ENCODE measurements at places on chromosomes 4 and X.

DNA sequence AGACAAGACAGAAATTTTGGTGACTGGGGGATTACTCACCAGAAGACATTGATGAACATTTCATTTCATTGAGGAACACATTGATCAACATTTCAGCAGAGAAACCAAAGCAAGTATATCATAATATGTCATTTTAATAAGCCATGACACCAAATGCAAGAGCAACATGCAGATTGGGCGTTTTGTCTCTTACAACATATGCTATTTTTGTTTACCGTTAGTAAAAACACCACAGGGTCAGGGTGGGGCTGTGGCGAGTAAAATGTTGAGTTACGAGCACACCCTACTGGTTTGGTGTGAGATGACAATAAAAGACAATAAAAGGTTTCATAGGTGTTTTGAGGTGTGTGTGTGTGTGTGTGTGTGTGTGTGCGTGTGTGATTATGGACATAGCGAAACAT lies 294.5 kb downstream of the PDGFC start:
- DNase-seq = no peak

DNA sequence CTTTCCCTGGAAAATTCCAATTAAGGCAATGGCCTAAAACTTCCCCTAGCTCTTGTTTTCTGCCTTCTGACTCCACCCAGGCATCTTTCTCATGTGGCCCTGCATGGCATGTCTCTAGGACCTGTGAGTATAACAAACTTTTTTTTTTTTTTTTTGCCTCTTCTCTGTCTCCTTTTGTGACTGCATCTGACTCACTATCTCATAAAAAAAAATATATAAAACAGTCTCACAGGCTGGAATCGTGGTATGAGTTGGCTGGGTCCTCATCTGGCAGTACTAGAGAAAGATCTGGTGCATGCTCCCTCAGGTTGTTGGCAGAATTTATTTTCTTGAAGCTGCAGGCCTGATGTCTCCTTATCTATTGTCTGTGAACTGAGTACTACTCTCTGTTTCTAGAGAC lies 313.9 kb downstream of the TECRL start:
- DNase-seq = no peak

GRCh38 chrX:119340606-119341205 lies 58.4 kb upstream of the SLC25A43 start:
- no peak for DNase-seq

DNA sequence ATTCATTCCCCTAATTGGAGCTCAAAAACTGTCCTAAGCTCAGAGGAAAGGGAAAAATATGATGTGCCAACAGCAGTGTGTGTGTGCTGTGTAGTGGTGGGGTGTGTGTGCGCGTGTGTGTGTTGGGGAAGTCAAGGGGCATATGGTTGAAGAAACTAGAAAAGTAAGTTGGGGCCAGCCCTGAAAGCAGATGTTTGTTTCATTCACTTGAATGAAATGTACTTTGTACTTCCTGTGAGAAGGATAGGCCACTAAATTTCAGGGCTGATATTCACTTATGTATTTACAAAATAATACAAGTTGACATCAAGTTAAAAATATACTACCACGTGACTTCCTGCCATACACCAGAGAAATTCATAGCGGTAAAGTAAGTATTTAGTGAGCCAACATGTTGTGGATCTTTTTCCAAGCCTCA lies 151.3 kb upstream of the JADE1 start:
- no peak for DNase-seq

DNA sequence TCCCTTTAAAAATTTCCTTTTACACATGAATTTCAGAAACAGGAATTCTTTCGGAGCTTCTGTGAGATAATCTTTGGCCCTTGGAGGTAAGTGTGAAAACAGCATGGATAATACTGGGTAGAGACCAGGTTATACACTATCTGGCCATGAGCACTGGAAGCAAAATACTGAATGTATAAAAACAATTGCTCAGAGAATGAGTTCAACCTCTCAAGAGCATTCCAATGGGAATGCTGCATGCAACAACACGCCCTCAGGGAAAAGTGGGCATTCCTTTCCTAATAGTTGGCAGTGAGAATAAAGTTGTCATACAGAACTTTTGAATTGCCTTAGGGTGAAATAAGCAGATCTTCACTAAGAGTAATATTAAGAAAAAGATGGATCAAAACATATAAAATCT lies 574.8 kb upstream of the DIPK2B start:
- no peak for DNase-seq

- no peak for DNase-seq
Measured at GRCh38 chrX:57596109-57596508, 4.3 kb downstream of the ZXDB start.

- no peak for DNase-seq
Measured at GRCh38 chrX:25049357-25049756, 33.6 kb upstream of the ARX start.

DNA sequence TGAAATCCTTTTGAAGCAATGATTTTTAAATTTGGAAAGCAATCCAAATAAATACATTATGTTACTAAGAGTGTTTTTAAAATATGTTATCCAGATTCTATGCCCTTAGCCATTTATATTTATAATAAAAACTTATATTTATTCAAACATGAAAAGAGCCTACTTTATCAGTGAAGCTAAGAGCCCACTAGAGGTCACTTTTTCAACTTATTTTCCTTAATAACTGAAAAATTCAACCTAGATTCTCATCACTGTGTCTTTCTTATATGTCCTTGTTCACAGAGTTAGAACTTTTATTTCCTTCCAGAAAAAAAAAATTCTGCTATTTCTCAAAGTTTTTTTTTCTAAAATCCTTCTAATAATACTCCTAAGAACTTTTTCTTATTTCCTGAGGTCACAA lies 23.9 kb downstream of the PRDM8 start:
- DNase-seq = no peak

GRCh38 chrX:72176981-72177380 lies 4.6 kb upstream of the PIN4 start:
- no peak for DNase-seq

- no peak for DNase-seq
Measured at GRCh38 chrX:11533199-11533651, 132.5 kb downstream of the ARHGAP6 start.

- DNase-seq = no peak
Measured at GRCh38 chr4:114791976-114792375, 193.4 kb downstream of the UGT8 start.

DNA sequence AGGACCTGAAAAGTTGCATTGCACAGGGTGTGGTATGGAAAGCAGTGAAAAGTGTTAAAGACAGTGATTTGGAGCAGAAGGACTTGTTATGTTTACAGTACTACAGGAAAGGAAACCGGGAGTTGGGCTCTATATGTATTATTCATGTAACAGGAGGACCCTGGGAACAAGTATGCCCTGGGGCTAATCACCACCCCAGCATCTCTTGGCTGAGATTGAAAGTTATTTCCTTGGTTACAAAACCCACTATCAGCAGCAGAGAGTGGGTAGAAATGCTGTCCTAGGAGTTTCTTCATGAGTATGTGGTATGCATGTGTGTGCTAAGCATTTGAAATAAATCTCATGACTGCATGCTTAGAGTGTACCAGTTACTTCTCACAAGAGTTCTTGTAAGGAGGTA lies 46.9 kb downstream of the STK32B start:
- DNase-seq = no peak

DNA sequence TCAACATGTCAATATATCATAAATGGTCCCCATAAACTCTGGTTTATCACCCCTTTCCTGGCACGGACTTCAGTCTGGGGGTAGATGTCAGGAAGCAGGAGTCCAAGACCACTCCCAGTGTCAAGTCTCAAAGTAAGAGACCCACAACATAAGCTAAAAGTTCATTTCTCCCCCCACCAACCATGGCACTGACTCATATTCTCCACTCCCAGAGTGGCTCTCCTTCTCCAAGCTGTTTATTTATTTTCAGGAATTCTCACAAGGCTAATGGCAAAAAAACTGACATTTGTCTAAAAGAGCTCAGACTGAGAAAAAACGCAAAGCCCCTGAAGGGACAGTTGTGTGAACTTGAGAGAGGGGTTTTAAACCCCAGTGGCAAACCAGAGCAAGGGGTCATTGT lies 217.0 kb downstream of the RAB28 start:
- no peak for DNase-seq

DNA sequence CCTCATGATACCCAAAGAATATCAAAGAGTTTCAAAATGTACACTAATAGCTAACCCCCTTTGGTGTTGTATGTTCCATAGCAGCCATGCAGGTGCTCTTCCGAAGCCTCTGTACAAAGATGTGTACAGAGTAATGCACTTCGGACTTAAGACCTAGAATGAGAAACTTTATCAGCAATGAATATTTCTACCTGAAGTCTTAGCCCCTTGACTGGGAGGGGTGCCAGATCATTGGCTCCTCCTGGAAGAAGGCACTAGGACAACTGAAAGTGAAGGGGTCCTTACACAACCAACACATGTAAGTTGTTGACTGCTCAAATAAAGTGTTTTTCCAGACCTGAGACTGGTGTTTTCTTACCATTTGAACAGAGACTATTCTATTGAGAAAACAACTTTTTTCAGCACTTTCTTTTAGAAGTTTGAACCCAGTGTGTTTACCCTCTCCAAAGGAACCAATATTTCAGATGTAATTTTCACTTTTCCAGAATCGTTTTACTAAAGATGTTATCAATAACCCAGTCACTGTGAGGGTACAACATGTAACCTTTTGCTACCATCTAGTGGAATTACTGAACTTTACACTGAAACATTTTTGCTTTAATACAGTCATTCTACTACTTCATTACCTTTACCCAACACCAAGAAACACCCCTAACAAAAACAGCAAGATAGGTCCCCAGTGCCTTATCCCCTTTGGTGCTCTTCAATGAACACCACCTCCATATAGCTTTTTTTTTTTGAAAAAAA lies 33.3 kb upstream of the PRDX4 start:
- DNase-seq = no peak

- no peak for DNase-seq
Measured at GRCh38 chrX:42988700-42989099, 210.7 kb upstream of the PPP1R2C start.

GRCh38 chr4:125235971-125236370 lies 78.8 kb upstream of the FAT4 start:
- no peak for DNase-seq

GRCh38 chr4:165053645-165054044 lies at the start of gene TRIM75:
TRIM75 (plus strand) TSS chr4:165053866; CDS start chr4:165059148, 5,282 bp downstream.
- DNase-seq = no peak

GRCh38 chr4:148289740-148290139 lies 152.5 kb downstream of the NR3C2 start:
- no peak for DNase-seq

DNA sequence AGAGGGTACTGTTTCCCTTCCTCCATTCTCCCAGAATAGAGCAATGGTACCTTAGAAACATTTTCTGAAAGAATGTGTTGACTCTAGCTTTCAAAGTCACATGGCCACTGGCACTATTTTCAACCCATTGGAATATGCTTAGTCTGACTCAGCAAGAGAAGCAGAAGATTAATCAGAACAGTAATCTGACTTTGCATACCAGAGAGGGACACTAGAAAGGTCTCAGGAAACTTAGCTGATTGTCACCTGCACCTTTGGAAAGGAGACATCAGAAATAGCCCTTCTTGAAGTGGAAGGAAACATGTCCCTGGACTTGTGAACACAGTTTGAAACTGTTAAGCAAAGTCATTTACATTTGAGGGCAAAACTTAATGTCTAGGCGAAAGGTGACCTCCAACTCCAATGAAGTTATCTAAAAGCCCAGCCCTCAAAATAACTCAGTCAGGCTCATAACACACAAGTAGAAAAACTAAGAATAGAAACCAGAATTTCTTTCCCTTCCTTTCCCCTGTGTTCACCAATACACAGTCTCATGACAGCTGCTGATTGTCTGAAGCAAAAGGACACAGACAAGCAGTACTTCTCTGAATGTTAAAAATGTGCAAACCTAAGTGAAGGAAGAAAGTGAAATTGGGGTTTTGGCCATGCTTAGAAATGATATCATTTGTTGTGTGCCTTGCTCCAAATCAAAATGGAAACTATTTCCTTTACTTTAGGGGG lies 270.8 kb downstream of the GRIA3 start:
- no peak for DNase-seq

DNA sequence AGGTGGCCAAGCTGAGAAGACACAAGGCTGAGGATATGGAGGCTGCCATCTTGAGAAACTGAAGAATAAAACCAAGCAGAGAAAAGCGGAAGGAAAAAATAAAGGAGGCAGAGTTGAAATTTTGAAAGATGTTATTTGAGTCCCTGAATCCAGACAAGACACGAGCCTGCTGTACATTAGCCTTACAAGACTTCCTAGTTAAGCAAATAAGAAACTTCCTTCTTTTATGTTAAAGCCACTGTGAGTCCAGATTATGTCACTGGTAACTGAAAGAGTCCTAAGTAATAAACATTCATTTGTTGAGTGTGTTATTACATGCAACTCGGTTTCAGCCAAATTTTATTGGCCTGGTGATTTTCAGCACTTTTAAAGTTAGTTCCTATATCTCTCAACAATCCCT lies 30.4 kb downstream of the DRD5 start:
- DNase-seq = no peak

DNA sequence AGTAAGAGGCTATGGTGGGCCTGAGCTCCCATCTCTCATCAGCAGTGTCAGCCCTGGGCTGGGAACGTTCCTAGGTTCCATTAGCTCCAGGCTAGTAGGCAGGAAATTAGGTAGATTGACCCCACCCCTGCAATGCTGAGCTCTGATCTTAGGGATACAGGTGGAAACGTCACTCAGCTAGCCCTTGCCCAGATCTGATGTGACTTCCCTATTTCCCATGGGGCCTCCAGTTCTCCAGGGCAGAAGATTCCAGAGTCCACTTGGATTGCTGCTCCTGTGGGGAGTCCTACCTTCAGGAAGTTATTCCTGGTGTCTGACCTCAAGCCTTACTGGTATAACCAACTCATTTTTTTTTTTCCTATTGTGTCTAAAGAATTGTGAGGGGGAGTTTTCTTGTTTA lies 81.1 kb downstream of the EFNB1 start:
- DNase-seq = no peak

DNA sequence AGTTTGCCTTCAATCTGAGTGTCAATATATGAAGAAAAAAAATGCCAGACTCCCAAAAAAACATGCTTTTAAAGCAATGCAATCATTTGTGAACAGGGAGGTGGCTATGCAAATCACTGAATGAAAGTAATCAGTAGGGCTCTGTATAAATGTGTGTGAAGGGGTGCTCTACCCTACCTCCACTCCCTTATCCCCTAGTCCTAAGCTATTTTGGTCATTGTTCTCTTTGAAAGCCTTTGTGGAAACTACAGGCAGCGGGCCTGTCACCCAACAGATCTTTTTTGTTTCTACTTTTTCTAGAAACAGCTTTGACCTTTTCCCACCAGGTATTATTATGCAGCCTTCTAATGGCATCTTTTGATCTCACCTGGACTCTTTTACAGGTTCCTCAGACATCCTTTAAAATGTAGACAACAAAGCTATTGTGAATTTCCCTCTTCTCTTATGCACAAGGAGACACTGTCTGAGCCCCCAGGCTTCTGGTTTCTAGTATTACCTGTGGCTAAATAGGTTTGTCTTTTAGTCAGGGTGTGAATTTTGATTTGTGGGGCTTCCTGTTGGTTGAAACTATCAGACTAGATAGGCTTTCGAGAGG lies 9.2 kb downstream of the BOD1L1 start:
- no peak for DNase-seq

DNA sequence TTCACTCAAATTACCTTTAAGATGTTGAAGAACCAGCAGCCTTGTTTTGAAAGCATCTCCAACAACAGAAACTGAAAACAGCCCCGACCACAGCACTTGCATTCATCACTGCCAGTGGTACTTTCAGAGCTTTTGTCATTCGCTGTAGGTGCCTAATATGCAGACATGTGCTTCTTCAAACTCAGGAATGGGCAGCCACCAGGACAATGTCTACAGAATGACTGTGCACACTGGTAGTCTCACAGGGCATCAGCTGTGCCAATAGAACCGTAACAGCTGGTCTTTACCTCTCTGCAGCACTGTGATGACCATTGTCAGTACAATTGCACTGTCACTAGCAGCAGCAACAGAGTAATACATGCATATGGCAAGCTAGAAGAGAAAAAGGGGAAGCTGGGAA lies 1149.7 kb downstream of the STPG2 start:
- no peak for DNase-seq
